ENCODE measurements at places on chromosomes 12 and 14.

GRCh38 chr14:91891721-91892220 lies 24.4 kb upstream of the TC2N start:
- DNase-seq: no peak

DNA sequence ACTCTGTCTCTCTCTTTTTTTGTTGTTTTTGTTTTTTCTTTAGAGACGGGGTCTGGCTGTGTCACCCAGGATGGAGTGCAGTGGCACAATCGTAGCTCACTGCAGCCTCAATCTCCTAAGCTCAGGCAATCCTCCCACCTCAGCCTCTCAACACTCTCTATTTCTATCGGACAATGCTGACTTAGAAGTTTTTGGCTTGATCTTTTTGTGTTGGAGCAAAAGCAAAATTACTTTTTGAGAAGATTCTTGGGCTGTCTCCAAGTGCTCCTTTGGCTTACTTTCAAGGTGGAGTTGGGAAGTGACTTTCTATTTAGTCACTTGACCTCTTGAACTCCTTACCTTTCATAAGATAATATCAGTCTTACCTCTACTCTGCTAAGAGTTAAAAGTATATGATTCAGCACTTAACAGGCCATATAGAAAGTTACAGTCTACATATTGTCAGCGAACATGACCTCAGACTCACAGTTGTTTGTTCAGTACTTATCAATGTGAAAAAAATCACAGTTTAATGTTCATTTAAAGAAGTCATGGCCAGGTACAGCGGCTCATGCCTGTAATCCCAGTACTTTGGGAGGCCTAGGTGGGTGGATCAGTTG lies 15.4 kb upstream of the MIA2 start:
- DNase-seq: peak; percentile 28

DNA sequence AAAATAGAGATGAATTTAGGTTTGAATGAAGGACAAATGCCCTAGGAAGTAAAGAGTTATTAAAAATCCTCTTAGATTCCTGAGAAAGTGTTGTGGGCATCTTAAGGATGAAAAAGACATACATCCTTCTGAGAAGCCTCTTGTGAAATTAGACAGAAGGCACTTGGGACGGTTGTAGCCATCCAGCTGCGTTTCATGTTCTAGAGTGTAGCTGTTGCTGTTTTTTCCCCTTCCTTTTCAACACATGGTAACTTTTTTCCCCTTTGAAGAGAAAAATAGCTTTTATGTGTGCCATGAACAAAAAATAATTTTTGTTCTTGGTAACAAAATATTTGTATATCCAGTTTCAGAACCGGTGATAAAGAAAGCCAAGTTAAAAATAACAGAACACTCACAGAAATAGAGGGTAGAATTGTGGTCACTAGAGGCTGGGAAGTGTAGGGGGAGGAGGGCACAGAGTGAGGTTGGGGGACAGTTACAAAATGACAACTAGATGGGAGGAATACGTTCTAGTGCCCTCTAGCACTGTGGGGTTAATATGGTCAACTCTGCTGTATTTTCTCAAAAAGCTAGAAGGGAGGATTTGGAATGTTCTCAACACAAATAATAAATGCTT lies 58.4 kb downstream of the PTHLH start:
- no peak for DNase-seq

- no peak for DNase-seq
Observed at GRCh38 chr14:58665773-58666500, 28.2 kb downstream of the DACT1 start.

GRCh38 chr12:130357729-130358330 lies 20.1 kb downstream of the PIWIL1 start:
- DNase-seq: peak; percentile 65

DNA sequence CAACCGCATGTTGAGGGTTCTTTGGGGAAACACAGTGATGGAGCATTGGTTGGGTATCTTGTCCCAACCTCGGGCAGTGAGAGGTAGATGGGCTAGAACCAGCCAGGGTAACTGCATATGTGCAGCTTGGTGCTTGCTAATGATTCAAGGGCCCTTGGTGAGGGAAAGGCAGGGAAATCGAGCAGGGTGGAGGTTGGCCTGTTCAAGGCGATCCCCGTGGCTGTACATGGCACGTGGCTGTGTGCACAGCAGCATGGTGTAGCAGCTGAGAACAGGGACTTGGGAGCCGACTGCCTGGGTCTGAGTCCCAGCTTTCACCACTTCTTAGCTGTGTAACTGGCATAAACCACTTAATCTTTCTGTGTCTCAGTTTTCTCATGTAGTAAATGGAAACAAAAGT lies 45.5 kb upstream of the OAS1 start:
- no peak for DNase-seq

GRCh38 chr14:37616853-37617252 lies 21.4 kb downstream of the TTC6 start:
- DNase-seq: no peak

DNA sequence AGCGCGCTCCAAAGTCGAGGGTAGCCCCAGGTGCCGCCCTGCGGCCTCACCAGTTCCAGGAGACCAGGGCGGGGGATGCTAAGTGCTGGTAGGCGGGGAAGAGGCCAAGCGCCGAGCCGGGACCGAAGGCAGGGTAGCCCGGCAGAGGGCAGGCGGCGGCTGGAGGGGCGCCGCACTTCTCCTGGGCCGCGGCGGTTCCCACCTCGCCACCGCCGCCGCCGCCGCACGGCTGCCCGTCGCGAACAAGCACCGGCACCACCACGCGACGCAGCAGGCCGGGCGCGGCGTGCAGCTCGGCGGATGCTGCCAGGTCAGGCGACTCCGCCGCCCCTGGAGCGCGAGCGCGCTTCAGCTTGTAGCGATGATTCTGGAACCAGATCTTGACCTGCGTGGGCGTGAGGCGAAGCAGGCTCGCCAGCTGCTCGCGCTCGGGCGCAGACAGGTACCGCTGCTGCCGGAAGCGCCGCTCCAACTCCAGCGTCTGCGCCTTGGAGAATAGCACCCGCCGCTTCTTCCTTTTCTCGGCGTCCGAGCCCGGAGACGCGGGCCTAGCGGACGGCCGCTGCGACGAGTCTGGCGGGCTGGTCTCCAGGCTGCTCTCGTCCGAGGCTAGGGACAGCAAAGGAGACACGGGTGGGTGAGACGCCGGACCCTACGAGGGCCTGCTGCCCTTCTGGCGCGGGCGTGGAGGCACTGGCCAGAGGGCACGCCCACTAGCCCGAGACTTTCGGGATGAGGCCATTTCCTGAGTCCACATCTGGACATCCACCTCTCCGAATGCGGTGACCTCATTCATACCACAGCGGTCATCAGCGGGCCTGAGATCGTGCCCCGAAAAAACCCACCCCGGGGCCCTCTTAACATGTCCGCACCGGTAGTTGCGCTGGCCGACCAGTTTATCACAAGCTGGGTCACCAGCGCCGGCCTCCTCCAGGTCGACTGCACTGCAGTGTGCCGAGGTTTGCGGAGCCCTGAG lies 1.3 kb downstream of the NKX2-8 start:
- peak; percentile 53 for DNase-seq
